ENCODE measurements at places on chromosomes 2 and 18.

DNA sequence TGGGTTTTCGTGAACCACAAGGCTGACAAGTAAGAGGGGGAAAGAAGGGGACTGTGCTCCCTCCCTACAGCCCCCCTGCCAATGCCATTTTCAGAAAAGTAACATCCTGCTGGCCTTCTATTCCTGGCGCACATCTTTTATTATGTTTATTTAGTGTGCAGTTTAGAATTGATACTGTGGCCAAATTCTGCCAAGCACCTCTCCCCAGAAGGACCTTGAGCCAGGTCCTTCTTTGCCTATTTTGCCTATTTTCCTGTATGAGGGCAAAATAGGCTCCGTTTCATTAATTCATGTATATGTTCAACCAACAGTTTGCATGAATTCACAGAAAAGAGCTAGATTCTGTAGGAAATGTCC, 136.0 kb downstream of the MYO3B start:
- no peak for DNase-seq

DNA sequence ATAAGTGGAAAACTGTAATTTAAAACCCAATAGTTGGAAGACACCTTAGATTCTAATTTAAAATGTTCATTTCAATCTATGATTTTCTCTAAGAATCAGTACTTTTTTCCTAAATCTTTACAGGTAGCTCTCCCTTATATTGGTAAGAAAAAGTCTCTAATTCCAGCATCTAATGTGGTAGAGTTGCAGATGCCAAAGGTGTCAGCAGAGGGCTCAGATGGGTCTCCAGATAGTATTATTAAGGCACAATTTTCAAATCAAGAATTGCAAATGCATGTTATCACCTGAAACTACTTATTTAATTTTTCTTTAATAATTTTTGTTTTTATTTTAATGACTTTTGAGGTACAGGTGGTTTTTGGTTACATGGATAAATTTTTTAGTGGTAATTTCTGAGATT, 25.5 kb upstream of the ITGA4 start:
- DNase-seq, result no peak

DNA sequence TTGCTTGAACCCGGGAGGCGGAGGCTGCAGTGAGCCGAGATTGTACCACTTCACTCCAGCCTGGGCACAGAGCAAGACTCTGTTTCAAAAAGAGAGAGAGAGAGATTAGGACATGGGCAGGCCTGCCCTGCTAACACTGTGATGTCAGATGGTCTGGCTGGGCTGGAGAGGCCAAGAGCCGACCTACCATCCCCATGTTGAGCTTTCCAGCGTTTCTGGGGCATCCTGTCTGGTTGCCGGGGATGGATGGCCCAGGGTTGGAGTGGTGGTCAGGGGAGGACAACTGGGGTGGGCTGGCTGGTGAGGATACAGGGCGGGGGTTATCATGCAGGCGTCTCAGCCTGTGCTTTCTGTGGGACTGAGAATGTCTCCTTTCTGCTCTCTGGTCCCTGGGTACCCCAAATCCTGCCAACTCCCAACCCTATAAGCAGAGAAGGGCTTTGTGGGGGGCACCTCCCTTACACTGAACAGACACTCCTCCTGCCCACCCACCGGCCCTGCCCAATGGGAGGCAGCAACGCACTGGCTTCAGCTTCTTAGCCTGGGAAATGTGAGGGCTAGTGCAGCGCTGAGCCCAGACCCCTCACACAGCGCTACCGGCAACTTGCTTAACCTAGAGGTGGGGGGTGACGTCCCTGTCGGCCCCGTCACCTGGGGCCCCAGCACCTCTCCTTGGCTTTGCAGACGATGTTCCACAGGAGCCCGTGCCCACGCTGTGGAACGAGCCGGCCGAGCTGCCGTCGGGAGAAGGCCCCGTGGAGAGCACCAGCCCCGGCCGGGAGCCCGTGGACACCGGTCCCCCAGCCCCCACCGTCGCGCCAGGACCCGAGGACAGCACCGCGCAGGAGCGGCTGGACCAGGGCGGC, 5.4 kb downstream of the SNORC start:
- DNase-seq, result no peak

- no peak for DNase-seq
Observed at GRCh38 chr2:156448766-156449165, 12.6 kb downstream of the GPD2 start.

GRCh38 chr2:41928526-41928925, 119.3 kb upstream of the PKDCC start:
- DNase-seq, result no peak

DNA sequence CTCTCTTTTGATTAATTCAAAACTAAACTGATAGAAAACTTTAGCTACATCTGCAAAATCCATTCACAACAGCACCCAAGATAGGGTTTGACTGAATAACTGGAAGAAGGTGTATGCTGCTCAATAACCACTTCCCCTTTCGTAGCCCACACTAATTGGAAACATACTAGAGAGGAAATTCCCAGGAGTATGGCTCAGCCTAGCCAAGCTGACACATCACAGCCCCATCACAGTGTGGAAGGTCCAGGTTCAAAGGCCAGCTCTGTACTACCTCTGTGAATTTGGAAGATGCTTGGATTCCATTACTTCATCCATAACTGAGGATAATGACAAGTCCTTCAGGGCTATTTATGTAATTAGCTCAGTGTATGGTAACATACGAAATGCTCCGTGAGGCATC, 185.4 kb downstream of the FBXO15 start:
- DNase-seq, result no peak

All from central memory CD8-positive, alpha-beta T cell (primary cell).